Kidney epithelial cell (primary cell): ENCODE measurements at places on chromosomes 6 and 20.

DNA sequence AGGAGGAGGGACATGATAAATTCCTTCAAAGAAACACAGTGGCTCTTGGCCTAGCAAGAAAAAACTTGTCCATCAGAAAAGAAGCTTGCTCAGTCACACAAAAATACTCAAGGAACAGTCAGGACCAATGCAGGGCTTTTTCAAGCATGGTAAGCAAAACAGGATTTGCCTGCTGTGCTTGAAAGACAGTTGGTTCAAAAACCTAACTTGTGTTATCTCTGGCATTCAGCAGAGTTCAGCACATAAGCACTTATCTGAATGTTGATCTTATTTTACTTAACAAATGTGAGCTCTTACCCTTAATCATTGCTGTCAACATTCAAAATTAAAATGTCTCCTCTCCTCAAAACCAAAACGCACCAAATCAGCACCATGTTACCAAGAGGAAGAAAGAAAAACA, 38.3 kb downstream of the ATG5 start:
- DNase-seq = no peak

GRCh38 chr20:20010639-20011500, 6.3 kb upstream of the NAA20 start:
- DNase-seq = peak; percentile 26

DNA sequence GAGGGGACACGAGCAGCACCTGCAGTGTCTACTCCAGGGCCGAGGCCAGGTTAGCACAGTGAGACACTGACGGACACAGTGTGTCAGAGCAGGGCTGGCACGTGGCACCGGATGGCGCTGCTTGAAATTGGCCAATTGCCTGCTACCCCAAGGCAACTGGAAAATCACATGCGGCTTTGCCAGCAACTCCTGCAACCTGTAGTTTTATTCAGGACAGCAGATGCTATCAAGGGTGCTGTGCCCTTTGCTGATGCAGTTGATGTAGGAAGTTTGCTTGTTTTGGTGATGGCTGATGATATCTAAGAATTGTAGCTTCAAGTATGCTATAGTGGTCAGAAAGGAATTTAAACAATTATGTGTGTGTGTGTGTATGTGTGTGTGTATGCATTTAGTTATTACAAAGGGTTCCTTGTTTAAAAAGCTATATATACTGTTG, 25.9 kb downstream of the RIN2 start:
- DNase-seq = no peak

- no peak for DNase-seq
Measured at GRCh38 chr6:131952886-131953509, 1.8 kb upstream of the CCN2 start.

GRCh38 chr20:25360631-25361286, 29.9 kb downstream of the ABHD12 start:
- no peak for DNase-seq

DNA sequence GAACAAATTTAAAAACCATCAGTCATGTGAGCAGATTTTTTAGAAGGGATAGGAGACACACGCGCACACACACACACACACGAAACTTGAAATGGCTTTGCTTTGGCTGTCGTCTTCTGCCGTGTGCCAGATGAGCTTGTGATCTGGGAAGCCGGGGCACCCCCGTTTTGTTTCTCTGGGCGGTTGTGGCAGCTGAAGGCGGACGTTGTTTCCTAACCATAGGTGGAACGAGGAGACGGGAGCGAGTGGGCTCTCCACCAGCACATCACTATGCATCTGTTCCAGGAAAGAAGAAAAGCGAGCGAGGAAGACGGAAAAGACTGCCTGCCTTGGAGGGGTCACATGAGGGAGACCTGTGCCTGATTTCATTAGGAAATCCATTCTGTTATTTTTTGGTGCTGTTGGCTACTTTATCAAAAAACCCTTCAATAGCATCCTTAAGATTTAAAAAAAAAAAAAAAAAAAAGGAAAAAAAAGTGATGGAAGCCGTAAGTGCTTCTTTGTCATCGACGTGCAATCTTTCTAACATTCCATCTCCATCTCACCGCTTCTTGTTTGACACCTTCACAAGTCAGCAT, 142.1 kb downstream of the DTNBP1 start:
- no peak for DNase-seq

DNA sequence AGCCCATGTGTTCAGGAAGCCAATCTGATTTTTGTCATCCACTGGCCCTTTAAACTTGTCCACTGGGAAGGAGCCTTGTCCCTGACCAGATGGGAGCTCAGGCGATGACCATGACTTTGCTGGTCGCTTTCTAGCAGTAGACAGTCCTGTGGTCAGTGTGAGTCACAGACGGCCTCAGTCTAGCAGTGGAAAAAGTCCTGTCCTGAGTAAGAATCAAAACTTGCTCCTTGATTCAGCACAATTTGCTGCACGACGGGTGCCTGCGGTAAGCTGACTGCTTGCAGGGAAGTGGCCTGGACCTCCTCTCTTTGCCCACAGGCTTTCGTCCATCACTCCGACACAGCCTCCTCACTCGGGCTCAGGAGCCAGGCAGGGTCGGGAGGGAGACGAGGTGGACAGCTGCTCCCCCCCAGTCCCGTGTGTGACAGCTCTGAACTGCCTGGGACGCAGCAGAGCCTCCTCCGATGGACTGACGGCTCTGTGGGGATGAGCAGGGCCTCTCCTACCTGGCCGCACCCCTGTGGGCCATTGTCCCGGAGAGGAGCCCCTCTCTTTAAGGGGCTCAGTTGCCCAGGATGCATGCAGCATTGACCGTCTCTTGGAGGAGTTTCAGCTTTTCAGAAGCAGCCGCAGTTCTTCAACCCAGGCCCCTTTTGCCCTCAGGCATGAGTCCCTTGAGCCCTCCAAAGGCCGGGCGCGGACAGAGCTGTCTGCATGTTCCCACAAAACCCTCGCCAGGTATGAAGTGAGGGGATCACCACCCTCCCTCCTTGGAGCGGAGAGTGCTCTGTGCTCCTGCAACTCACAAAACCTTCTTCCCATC, 209.2 kb downstream of the ANKRD60 start:
- peak; percentile 72 for DNase-seq

DNA sequence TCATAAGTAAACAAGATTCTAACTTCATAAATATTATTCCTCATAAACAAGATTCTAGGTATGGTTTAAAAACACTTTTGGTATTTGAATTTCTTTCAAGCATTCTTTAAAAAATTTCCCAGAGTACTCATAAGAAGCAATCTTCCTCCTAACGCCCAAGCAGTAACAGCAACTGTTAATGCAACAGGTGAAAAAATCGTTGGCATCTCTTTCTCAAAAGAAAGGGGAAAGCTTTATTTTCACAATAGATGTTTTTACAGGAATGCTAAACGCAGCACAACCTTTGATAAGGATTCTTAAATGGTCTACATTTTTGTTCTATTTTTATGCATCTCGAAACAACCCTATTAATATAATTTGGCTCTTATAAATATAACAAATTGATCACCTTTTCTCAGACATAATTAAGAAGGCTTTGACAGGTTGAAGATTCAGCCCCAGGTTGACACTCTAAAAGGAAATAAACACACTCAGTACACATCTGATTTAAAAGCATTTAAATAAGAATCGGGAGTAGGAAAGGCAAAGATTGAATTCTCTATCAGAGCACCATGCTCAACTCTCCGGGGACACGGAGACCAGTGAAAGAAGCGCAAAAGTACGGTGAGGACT, 634 bp downstream of the AHI1 start:
- no peak for DNase-seq

DNA sequence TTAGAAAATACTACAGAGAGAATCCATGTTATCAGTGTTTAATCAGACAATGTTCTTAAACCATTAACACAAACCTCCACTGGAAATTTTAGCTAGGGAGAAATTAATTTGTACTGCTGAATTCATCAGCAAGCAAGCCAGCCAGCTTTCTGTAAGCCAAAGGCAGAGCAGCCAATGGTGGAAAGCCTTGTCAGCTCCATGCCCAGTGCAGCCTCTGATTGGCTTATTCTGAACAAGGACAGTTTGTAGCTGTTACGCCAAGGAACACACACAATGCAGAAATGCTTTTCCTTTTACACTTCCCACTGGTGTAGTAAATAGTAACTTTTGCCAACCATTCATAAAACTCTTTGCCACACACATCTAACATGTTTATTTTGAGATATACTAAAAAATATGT, 265.0 kb downstream of the TENT5A start:
- no peak for DNase-seq

DNA sequence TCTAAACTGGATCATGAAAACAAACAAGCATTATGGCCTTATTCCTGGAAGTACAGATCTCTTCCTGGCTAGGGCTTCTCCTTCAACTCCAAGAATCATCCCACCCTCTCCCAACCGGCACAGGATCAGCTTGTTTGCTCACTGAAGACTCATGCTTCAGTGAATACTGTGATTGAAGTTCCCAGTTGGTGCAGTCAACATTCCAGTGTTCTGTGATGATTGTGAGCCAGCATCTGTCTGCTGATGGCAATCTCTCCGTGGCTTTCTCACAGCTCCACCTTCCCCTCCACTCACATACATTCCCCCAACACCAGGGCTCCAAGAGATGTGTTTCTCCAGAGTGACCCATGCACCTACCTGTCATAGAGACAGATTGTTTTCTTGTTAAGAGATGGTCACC, 421.3 kb upstream of the BTBD3 start:
- peak; percentile 57 for DNase-seq

DNA sequence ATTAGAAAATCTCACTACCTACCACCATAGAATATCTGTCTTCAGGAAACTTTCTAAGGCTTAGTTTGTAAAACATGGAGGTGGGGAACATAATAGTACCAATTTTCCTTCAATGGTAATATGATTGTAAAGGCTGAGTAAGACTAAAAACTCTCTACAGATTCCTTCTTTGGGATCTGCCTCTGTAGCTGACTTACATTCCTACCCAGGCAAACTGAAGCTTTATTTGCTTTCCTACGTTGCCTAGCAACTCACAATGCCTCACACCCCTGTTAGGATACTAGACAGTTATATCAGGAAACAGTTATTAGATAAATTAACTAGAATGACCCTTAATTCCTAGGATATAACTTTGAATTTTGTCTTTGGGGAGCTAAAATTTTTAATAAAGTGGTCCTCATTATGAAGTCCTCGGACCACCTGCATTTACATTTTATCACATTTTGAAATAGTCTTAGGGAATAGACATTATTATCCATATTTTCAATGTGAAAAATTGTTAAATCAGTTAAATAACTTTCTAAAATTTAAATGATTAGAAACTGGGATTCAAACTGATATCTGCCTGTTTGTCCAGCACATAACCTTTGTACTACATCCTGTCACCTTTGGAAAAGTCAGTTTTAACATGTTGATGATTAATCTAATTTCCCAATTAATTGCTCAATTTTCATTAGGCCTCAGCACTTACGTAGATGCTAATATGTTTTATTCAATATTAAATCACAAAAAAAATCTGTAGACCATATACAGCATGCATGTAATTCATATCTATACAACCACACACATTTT, 591.4 kb downstream of the RNF144B start:
- peak; percentile 47 for DNase-seq

- DNase-seq = no peak
Measured at GRCh38 chr6:70424291-70424690, 11.0 kb downstream of the FAM135A start.

GRCh38 chr20:4018023-4018748, 2.8 kb upstream of the RNF24 start:
- DNase-seq = no peak
